ENCODE measurements at places on chromosomes 13 and 19.
A peak's percentile ranks its signal among the peaks of the same experiment; 100 is the strongest.

- H3K4me3 ChIP-seq = no peak overlapping the region
- peaks cover 8% of the 10 kb centered on the region for H3K4me1 ChIP-seq
- H3K27ac ChIP-seq = no peak overlapping the region
- H3K27me3 ChIP-seq = peaks cover 8% of the 10 kb centered on the region
- H3K36me3 ChIP-seq = no peaks in the 10 kb centered on the region
Observed at GRCh38 chr13:28049880-28050875, 50.2 kb downstream of the FLT3 start.

GRCh38 chr13:27043013-27043412 is 128.6 kb downstream of the USP12 start:
- no peak for DNase-seq
- H3K27ac ChIP-seq = peak overlapping the region; percentile 6
- no peaks in the 10 kb centered on the region for H3K36me3 ChIP-seq
- peaks cover 18% of the 10 kb centered on the region for H3K27me3 ChIP-seq
- H3K4me3 ChIP-seq = no peak overlapping the region
- H3K4me1 ChIP-seq = peaks cover 9% of the 10 kb centered on the region

GRCh38 chr13:93406136-93406535 is 179.5 kb downstream of the GPC6 start:
- H3K36me3 ChIP-seq = no peaks in the 10 kb centered on the region
- H3K27ac ChIP-seq = no peak overlapping the region
- no peaks in the 10 kb centered on the region for H3K27me3 ChIP-seq
- no peak overlapping the region for H3K4me3 ChIP-seq
- no peak for DNase-seq
- no peaks in the 10 kb centered on the region for H3K4me1 ChIP-seq

GRCh38 chr13:35333157-35333556 is 143.3 kb downstream of the MAB21L1 start:
- DNase-seq = no peak
- no peak overlapping the region for H3K4me3 ChIP-seq
- no peaks in the 10 kb centered on the region for H3K27me3 ChIP-seq
- no peaks in the 10 kb centered on the region for H3K36me3 ChIP-seq
- H3K4me1 ChIP-seq = no peaks in the 10 kb centered on the region

- H3K36me3 ChIP-seq = no peaks in the 10 kb centered on the region
- peak overlapping the region; percentile 3 for H3K4me3 ChIP-seq
- H3K4me1 ChIP-seq = peaks cover 31% of the 10 kb centered on the region
Observed at GRCh38 chr13:111384441-111385182, 64.2 kb downstream of the TEX29 start.

DNA sequence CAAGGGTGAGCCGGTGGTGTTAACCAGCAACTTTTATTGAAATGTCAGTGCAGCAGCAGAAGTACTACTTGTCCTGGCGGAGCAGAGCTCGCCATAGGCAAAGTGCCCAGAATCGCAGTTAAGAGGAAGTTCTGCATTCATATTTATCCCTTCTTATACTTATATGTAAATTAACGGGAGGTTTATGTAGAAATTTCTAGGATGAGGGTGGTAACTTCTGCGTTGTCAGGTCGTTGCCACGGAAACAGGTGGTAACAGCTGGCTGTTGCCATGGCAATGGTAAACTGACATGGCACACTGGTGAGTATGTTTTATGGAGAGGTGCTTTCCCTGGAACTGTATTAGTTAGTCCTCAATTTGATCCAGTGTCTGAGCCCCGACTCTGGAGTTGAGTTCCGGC is 2494.9 kb upstream of the PCDH20 start:
- H3K27ac ChIP-seq = no peak overlapping the region
- no peaks in the 10 kb centered on the region for H3K27me3 ChIP-seq
- no peaks in the 10 kb centered on the region for H3K36me3 ChIP-seq

DNA sequence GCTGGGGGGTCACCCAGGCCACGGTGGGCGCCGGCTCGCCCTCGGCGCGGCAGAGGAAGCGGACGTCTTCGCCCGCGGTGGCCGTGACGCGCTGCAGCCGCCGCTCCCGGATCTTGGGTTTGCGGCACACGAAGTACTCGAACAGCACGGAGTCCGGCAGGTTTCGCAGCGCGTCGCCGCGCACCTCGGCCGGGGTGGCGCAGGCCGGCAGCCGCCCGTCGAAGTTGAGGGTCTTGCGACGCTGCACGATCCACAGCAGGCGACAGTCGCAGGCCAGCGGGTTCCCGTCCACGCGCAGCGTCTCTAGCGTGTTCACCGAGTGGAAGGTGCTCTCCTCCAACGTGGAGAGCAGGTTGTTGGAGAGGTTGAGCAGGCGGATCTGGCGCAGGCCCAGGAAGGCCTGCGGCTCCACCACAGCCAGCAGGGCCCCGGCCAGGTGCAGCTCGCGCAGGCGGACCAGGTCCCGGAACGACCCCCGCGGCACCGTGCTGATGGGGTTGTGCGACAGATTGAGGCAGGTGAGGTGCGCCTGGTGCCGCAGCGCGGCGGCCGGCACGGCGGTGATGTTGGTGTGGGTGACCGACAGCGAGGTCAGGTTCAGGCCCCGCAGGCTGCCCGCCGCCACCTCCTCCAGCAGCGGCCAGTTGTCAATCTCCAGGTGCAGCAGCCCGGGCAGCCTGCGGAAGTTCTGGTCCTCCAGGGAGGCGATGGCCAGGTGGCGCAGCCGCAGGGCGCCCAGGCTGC is 8.6 kb upstream of the PEAK3 start:
- DNase-seq = peak; percentile 53
- H3K4me3 ChIP-seq = peak overlapping the region; percentile 80
- peaks cover 27% of the 10 kb centered on the region for H3K36me3 ChIP-seq
- H3K4me1 ChIP-seq = peaks cover 42% of the 10 kb centered on the region
- H3K27me3 ChIP-seq = peaks cover 36% of the 10 kb centered on the region

GRCh38 chr19:7910321-7911161 is 4.1 kb upstream of the TGFBR3L start:
- no peak for DNase-seq
- no peak overlapping the region for H3K4me3 ChIP-seq
- H3K27me3 ChIP-seq = peaks cover 18% of the 10 kb centered on the region
- H3K4me1 ChIP-seq = peaks cover 13% of the 10 kb centered on the region
- H3K27ac ChIP-seq = no peak overlapping the region

DNA sequence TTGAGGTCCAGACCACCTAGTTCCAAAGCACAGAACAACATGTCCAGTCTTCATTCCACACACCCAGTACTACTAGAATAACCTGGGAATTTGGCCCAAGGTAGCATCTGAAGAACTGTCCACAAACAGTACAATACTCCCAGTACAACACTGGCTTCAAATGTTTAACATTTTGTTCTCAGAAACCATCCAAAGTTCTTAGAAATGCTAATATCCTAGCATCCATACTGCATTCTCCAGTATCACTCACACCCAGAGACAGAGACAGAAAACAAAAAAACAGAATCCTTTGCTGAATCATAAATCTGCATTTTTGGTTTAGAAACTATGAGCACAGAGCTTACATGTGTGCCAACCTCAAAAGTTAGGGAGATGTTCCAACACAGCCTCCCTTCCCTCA is 490.8 kb downstream of the FOXO1 start:
- no peaks in the 10 kb centered on the region for H3K27me3 ChIP-seq
- no peak for DNase-seq
- peaks cover 14% of the 10 kb centered on the region for H3K36me3 ChIP-seq
- H3K27ac ChIP-seq = no peak overlapping the region

- H3K4me1 ChIP-seq = peaks cover 8% of the 10 kb centered on the region
- H3K27me3 ChIP-seq = no peaks in the 10 kb centered on the region
- DNase-seq = no peak
- H3K4me3 ChIP-seq = peak overlapping the region; percentile 59
- peak overlapping the region; percentile 2 for H3K27ac ChIP-seq
Observed at GRCh38 chr13:92806215-92806614, 420.4 kb upstream of the GPC6 start.

GRCh38 chr13:113749967-113750366 is 9.1 kb upstream of the TMEM255B start:
- no peak overlapping the region for H3K27ac ChIP-seq
- no peak overlapping the region for H3K4me3 ChIP-seq
- no peak for DNase-seq
- peaks cover 17% of the 10 kb centered on the region for H3K27me3 ChIP-seq
- H3K36me3 ChIP-seq = peaks cover 3% of the 10 kb centered on the region

DNA sequence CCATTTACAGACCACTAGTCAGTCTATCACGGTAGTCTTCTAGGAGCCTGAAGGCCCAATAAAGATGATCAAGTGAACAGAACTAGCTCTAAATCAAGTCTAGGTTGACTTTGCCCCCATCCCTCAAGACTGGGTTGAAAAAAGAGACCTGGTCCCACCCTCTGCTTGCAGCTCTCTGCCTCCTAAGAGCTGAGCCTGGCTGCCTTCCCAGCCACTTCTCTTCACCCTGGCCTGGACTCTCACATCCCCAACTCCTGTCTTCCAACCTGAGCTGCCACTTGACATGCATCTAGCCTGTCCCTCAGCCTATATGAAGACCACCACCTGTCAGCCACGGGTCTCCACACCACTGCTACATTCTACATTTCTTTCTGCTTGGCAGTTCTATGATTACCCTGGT is 99.6 kb downstream of the FOXO1 start:
- no peaks in the 10 kb centered on the region for H3K27me3 ChIP-seq
- H3K4me1 ChIP-seq = peaks cover 74% of the 10 kb centered on the region
- no peak overlapping the region for H3K4me3 ChIP-seq
- H3K36me3 ChIP-seq = peaks cover 9% of the 10 kb centered on the region

DNA sequence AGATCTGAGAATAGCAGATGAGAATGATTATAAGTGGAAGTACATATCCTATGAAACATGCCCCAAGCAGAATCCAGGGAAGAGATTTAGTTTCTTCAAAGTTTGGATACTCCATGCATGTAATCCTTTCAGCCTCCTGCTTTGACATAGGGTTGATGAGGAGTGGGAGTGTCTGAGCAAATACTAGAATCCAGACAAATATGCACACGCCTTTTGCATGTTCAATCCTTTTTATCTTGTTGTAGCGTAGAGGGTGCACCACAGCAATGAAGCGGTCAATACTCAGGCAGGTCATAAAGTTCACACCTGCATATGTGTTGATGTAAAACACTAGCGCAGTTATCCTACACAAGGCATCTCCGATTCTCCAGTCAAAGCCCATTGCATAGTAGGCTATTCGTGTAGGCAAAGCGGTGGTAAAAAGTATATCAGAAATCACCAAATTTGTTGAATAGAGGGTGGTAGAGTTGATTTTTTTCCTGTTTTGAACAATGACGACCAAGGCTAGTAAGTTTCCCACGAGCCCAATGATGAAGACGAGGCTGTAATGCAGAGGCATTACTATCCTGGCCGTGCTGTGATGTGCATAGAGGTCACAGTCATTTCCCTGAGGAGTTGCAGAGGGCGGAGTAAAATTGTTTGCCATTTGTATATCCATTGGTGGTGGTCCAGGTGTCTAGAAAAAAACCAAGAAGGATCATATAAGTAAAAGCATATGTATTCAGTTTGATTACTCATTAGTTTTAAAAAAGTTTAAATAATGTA is 11.5 kb downstream of the GPR183 start:
- peak overlapping the region; percentile 22 for H3K4me3 ChIP-seq
- peak overlapping the region; percentile 77 for H3K27ac ChIP-seq
- H3K36me3 ChIP-seq = peaks cover 49% of the 10 kb centered on the region
- no peaks in the 10 kb centered on the region for H3K27me3 ChIP-seq
- DNase-seq = peak; percentile 20
- H3K4me1 ChIP-seq = peaks cover 76% of the 10 kb centered on the region

DNA sequence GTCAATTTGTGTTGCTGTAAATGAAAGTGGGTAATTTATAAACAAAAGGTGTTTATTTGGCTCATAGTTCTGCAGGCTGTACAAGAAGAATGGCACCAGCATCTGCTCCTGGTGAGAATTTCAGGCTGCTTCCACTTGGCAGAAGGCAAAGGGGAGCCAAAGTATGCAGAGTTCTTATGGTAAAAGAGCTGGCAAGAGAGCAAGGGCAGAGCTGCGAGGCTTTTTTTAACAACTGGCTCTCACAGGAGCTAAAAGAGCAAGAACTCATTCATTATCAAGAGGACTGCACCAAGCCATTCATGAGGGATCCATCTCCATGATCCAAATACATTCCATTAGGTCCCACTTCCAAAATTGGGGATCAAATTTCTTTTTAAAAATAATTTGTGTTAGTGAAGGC is 1712.7 kb downstream of the SLITRK5 start:
- H3K27ac ChIP-seq = no peak overlapping the region
- H3K36me3 ChIP-seq = no peaks in the 10 kb centered on the region
- no peaks in the 10 kb centered on the region for H3K4me1 ChIP-seq
- H3K4me3 ChIP-seq = no peak overlapping the region
- no peak for DNase-seq

- H3K27me3 ChIP-seq = no peaks in the 10 kb centered on the region
- peaks cover 33% of the 10 kb centered on the region for H3K36me3 ChIP-seq
- DNase-seq = no peak
- H3K4me3 ChIP-seq = no peak overlapping the region
- peaks cover 26% of the 10 kb centered on the region for H3K4me1 ChIP-seq
Observed at GRCh38 chr19:10093295-10094186, 7.4 kb downstream of the SHFL start.

- H3K27ac ChIP-seq = no peak overlapping the region
- no peak overlapping the region for H3K4me3 ChIP-seq
- H3K36me3 ChIP-seq = no peaks in the 10 kb centered on the region
- DNase-seq = no peak
- peaks cover 11% of the 10 kb centered on the region for H3K27me3 ChIP-seq
Observed at GRCh38 chr19:54893406-54893805, 12.5 kb upstream of the NCR1 start.

- DNase-seq = no peak
- H3K36me3 ChIP-seq = peaks cover 15% of the 10 kb centered on the region
- no peaks in the 10 kb centered on the region for H3K27me3 ChIP-seq
- peak within 1 kb of the TSS; percentile 81 for H3K4me3 ChIP-seq
- peak within 1 kb of the TSS; percentile 90 for H3K27ac ChIP-seq
Observed at GRCh38 chr19:45177817-45178261, at the start of gene TRAPPC6A. TSS of gene TRAPPC6A (minus strand) at chr19:45178237. CDS start at chr19:45178218, 19 bp downstream.

- H3K4me3 ChIP-seq = peak within 1 kb of the TSS; percentile 79
- H3K4me1 ChIP-seq = peaks cover 21% of the 10 kb centered on the region
- peaks cover 86% of the 10 kb centered on the region for H3K27me3 ChIP-seq
- peak; percentile 75 for DNase-seq
- no peaks in the 10 kb centered on the region for H3K36me3 ChIP-seq
Observed at GRCh38 chr19:8363803-8364771, at the start of gene ANGPTL4. TSS of gene ANGPTL4 (plus strand) at chr19:8364155. CDS start at chr19:8364322, 167 bp downstream.

- H3K27ac ChIP-seq = no peak overlapping the region
- no peaks in the 10 kb centered on the region for H3K36me3 ChIP-seq
- no peaks in the 10 kb centered on the region for H3K4me1 ChIP-seq
- H3K4me3 ChIP-seq = no peak overlapping the region
- DNase-seq = no peak
- no peaks in the 10 kb centered on the region for H3K27me3 ChIP-seq
Observed at GRCh38 chr13:58397596-58398387, 766.2 kb downstream of the PCDH17 start.

Measured in activated naive CD4-positive, alpha-beta T cell treated with anti-CD3 and anti-CD28 coated beads, Interleukin-2, amount 10 ng/mL, durations not matched to agents 7 days and 5 days (primary cell).